ENCODE measurements at places on chromosomes 7 and 10. TPM values are rescaled to one million over a fixed set of nuclear protein-coding genes. Genes with fewer than 3 reads are reported as not detected.

The CPED1 gene
- total RNA-seq, result 4.0 TPM

DNA sequence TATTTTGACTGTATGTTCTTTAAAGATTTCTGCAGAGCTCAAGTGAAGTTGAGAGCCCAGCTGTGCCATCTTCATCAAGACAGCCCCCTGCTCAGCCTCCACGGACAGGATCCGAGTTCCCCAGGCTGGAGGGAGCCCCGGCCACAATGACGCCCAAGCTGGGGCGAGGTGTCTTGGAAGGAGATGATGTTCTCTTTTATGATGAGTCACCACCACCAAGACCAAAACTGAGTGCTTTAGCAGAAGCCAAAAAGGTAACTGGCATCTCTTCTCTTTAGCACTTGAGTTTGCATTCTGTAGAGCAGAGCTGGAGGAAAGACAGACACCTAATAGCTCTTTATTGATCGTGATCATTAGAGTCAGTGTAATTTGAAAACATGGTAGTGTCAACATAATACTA, 33.7 kb downstream of the MCM10 start:
- H3K4me1 ChIP-seq, result no peaks in the 10 kb centered on the region
- no peak overlapping the region for H3K4me3 ChIP-seq
- no peaks in the 10 kb centered on the region for H3K27me3 ChIP-seq
- H3K27ac ChIP-seq, result no peak overlapping the region
- DNase-seq, result no peak
- no peaks in the 10 kb centered on the region for H3K36me3 ChIP-seq

GRCh38 chr7:6422926-6423632, 24.7 kb downstream of the DAGLB start:
- no peak for DNase-seq
- no peaks in the 10 kb centered on the region for H3K27me3 ChIP-seq
- H3K4me3 ChIP-seq, result no peak overlapping the region
- no peaks in the 10 kb centered on the region for H3K4me1 ChIP-seq

The TMEM176A gene
- total RNA-seq, result not detected

DNA sequence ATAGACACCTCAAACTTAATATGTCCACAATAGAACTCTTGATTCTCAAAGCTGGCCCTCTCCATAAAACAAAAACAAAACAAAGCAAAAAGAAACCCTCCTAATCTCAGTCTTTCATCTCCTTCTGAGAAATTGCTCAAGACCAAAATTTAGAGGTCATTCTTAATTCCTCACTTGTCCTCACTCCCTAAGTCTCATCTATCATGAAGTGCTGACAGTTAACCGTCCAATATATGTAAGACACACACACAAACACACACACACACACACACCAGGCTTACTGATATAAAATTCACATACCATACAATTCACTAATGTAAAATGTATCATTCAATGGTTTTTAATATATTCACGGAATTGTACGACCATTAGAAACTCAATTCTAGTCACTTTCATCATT, 17.0 kb upstream of the SVIL start:
- H3K4me1 ChIP-seq, result peaks cover 52% of the 10 kb centered on the region
- peaks cover 19% of the 10 kb centered on the region for H3K36me3 ChIP-seq
- no peak for DNase-seq
- H3K27ac ChIP-seq, result no peak overlapping the region
- no peaks in the 10 kb centered on the region for H3K27me3 ChIP-seq

DNA sequence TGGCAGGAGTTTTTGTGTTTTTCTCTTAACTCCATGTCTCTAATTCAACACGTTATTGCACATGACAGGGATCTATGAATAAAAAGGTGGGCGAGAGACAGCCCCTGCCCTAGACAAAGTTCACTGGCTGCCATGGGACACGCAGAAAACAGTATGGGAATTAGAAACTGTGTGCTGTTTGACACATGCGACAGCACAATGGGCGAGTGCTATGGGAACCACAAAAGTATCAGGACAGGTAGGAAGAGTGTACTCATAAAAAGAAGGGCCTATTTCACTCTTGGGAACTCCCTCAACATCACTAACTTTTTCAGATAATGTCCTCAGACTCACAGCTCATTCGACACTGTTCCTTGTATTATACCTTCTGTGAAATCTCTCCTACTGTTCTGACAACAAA, 45.7 kb downstream of the MINDY3 start:
- DNase-seq, result no peak
- peaks cover 7% of the 10 kb centered on the region for H3K36me3 ChIP-seq
- H3K4me1 ChIP-seq, result peaks cover 16% of the 10 kb centered on the region
- no peaks in the 10 kb centered on the region for H3K27me3 ChIP-seq
- no peak overlapping the region for H3K4me3 ChIP-seq
- no peak overlapping the region for H3K27ac ChIP-seq

DNA sequence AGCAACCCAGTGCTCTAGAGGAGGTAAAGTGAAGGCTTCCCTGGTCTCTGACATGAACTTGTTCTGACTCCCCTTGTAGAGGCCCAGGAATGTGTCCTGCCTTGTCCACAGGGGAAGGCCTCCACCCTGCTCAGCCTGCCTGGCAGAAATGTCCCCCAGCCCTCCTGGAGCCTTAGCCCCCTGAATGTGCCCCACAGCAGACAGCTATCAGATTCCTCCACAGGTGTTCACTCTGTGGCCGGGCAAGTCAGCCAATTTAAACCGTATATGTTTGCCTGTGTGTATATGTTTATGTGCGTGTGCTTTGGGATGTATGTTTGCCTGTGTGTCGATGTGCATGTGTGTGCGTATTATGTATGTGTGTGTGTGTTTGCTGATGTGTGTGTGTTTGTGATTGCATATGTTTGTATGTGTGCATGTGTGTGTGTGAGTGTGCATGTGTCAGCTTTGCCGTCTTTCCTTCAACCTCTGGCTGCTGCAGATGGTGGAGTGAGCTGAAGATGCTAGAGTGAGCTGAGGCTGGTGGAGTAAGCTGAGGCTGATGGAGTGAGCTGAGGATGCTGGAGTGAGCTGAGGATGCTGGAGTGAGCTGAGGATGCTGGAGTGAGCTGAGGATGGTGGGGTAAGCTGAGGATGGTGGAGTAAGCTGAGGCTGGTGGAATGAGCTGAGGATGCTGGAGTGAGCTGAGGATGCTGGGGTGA, 68.9 kb upstream of the ANTXRL start:
- peaks cover 29% of the 10 kb centered on the region for H3K27me3 ChIP-seq
- H3K4me1 ChIP-seq, result no peaks in the 10 kb centered on the region
- DNase-seq, result no peak
- peaks cover 1% of the 10 kb centered on the region for H3K36me3 ChIP-seq
- no peak overlapping the region for H3K4me3 ChIP-seq

DNA sequence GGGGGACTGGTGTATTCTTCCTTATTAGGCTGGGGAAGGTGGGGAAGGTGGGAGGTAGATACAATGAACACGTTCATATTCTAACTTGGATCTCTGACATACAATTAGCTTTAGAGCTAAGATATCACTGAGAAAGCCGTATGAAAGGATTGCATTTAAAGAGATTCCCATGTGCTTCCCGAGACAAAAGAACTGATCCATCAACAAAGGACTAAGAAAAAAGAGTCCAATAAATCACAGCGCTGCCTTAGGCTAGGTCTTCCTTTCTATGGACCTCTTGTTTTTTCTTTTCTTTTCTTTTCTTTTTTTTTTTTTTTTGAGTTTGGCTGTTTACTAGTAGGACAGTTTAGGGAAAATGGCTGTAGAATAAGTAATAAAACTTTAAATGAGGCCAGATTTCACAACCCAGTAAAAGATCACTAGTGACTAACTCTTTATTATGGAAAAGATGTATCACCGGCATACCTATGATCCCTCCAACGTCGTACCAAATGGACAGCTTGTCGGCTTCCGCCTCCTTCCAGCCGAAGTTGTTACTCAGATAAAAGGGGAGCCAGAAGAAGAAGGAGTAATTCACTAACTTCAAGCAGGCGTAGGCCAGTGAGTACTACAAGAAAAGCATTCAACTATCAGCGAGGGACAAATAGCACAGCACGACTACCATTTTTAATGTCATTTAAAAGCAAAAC, 50.0 kb downstream of the SLC37A3 start:
- H3K36me3 ChIP-seq, result peaks cover 23% of the 10 kb centered on the region
- no peaks in the 10 kb centered on the region for H3K27me3 ChIP-seq
- peaks cover 11% of the 10 kb centered on the region for H3K4me1 ChIP-seq
- H3K27ac ChIP-seq, result no peak overlapping the region

DNA sequence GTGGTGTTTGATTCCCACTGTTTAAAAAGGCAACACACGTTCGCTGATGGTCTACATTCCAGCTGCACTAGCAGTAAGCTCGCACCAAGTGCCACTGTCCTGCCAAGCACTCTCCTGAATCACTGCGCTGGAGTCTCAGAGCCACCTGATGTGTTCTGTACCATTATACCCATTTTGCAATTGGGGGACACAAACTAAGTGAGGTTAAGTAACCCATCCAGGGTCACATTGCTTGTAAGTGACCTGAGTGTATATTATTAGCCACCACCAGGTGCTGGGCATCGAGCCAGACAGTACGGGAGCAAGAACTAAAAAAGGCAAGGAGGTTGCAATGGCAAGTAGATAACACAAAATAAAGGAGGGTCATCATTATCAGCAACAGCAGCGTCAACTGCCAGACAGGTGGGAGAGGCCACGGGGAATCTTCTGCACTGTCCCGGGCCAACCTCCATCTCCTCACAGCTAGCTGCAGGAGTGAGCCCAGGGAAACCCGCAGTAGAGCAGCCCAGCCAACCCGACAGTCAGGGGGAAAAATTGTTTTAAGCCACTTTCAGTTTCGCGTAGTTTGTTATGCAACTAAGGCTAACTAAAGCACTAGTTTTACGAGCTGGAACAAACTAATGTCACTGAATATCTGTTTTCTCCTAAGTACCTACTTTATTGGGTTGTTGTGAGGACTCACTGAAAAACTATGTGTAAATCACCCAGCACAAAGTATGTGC, 712 bp upstream of the CPVL start:
- H3K36me3 ChIP-seq, result peaks cover 2% of the 10 kb centered on the region
- no peak for DNase-seq
- H3K4me3 ChIP-seq, result peak overlapping the region; percentile 88
- H3K4me1 ChIP-seq, result peaks cover 15% of the 10 kb centered on the region

The LRRTM3 gene
- total RNA-seq, result 0.15 TPM

- H3K27me3 ChIP-seq, result peaks cover 3% of the 10 kb centered on the region
- no peak overlapping the region for H3K27ac ChIP-seq
- no peak overlapping the region for H3K4me3 ChIP-seq
Observed at GRCh38 chr7:4834601-4835397, 27.0 kb downstream of the PAPOLB start.

The TCERG1L gene
- total RNA-seq, result not detected

- H3K36me3 ChIP-seq, result peaks cover 3% of the 10 kb centered on the region
- peaks cover 54% of the 10 kb centered on the region for H3K4me1 ChIP-seq
- no peak overlapping the region for H3K4me3 ChIP-seq
- DNase-seq, result no peak
Observed at GRCh38 chr7:116799916-116800315, 62.5 kb upstream of the CAPZA2 start.

Measured in chondrocyte (in vitro differentiated cells).